ENCODE measurements at places on chromosomes 7 and 10.

- DNase-seq = no peak
These were observed 171.9 kb downstream of the RPS24 start for GRCh38 chr10:78205457-78206016.

- no peak for DNase-seq
These were observed 546.2 kb downstream of the SORCS3 start for GRCh38 chr10:105187243-105187642.

- DNase-seq = no peak
These were observed 79.9 kb downstream of the VTI1A start for GRCh38 chr10:112526906-112527305.

DNA sequence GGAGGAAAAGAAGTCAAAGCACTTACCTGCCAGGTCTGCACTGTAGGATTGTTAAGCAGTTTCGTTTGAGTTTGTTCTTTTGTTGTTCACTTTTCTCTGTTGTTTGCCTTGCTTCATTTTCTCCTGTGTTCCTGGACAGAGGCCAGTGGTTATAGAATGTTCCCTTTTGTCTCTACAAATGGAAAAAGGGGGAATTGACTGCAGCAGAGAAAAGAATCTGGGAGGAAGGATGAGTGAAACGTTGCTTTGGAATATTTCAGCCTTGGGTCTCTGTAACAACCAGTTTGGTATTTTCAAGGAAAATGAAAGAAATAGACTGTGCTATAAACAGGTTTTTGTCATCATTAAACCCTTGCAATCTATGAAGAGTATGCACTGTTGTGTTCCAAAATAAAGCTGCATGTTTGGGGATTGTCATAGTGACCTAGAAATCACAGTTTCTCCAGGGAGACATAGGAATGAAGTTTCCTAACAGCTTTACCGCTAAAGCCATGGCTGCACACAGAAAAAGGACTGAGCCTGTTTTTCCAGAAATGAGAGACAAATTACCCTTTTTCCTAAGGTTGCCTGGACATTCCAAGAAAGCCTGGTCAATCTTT, 60.8 kb upstream of the HABP2 start:
- DNase-seq = no peak

GRCh38 chr7:26507108-26507987, 215.7 kb downstream of the SNX10 start:
- no peak for DNase-seq

GRCh38 chr7:22561321-22561811, 61.4 kb upstream of the STEAP1B start:
- no peak for DNase-seq

DNA sequence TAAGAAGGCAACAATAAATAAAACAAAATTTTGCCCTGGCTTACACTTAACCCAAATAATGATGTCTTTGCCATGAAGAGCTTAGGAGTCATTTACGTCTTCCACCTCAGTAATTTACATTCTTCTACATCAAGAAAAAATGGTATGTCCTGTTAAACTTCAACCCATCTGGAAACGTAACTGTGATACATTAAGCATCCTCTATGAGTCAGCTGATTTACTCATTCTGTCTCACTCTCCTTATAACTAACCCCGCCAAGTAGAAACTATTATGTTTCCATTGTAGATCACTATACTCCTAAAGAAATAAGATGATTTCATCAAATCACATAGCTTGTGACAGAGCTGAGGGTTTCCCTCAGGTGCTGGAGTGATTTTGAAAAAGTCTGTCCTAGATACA, 330.7 kb downstream of the CDC14C start:
- no peak for DNase-seq

DNA sequence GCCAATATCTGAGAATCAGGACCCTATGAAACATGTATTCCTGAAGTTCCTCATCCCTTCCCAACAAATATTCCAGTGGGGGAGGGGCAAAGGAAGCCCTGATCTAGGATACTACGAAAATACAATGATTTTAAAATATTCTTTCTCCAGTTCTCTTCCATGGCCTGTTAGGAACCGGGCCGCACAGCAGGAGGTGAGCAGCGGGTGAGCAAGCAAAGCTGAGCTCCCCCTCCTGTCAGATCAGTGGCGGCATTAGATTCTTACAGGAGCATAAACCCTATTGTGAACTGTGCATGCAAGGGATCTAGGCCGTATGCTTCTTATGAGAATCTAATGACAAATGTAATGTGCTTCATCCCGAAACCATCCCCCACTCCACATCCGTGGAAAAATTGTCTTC, 370.8 kb downstream of the WDR11 start:
- DNase-seq = no peak

- DNase-seq = peak; percentile 21
These were observed 2.1 kb upstream of the KAT6B start for GRCh38 chr10:74824184-74824899.

Data from CD4-positive, alpha-beta T cell treated with Interleukin-15 for 4 hours (primary cell).